ENCODE measurements at places on chromosomes 13 and 19.
A peak's percentile ranks its signal among the peaks of the same experiment; 100 is the strongest.

GRCh38 chr13:111906306-111906705 is 160.6 kb upstream of the SOX1 start:
- no peak for DNase-seq

DNA sequence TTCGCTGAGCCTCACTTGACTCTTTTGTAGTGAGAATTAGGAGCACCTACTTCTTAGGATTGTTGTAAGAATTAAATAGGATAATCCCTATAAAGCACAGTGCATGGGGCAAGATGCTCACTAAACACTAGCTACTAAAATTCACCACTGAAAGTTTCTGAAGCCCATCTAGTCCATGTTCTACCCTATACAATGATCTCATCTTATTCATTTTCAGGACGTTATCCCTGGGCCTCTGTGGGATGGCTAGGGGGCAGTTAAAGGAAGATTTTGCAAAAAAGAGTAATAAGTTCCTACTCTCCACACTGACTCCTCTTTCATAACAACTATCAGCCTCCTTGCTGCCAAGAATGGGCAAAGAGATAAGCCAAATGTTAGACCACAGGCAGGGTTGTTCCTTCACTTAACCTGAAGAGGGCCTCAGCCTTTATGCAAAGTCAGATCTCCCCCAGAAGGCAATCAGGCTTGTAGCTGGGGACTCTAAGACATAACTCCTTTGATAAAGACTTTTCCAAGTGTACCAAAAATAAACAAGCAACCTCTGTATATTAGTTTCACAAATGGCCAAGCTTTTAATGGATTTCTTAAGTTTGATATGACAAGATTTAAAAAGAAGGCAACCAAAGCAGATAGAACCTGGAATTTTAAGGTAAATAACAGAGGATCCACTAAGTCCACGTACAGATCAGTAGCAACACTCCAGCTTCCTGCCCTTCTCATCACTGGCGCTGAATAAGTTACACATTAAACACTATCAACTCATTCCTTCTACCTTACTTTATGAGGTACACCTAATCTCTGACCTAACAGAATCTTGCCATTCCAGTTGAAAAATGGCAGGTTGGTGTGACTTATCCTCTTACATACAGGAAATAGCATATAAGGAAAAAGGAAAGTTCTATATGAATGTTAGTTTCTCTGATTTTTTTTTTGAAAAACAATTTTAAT is 44.4 kb downstream of the ELF1 start:
- no peak for DNase-seq

DNA sequence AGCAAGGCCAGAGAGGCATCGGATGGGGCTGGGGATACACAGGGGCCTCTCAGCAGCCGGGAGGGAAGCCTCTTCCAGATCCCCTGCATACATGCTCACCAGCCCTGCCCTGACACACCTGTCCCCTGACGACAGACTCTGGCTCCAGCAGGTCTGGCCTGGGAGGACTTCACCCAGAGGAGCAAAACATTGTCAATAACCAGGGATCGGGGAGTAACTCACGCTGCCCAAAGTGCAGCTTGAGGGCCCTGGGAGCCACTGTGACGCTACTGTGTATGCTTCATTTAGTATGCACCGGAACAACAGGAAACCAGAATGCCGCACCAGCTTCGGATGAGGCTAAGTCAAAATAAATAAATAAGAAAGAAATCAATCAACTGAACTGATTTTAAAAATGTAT is 12.4 kb upstream of the CD22 start:
- no peak for DNase-seq

GRCh38 chr13:75294110-75294509 is 187.9 kb downstream of the TBC1D4 start:
- DNase-seq: no peak

DNA sequence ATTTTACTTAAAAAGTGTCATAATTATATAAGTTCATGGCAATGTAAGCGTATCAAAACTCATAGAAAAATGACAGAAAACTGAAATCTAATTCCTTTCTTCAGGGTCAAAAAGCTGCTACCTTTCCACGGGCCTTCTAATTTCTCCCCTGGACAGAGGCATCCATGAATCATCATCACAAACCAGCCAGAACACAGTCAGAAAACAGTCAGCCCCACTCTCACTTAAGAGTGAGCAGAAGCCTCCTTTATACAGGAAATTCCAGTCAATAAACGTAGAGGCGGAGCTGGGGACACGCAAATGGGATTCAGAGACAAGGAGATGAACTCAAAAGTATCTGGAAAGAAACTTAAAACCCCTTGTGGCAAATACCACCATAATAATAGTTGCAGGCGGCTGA is 54.2 kb upstream of the ABCC4 start:
- DNase-seq: no peak

DNA sequence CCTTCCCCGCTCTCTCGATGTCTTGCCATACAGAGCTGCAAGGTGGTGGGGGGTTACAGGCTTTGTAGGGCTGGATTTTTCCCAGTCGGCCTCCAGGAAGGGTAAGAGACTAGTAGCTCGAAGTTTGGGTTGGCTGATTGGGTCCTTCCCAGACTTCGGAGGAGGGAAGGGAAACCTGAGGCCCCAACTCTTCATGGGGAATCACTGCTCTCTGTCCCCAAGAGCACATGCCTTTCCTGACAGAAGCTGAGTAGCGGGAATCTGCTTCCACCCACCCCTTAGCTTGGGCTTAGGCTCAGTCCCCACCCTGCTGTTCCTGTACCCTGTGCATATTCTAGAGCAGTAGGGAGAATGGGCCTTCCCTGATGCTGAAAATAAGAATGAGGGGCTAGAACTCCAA is 39.7 kb downstream of the PPP2R1A start:
- DNase-seq: no peak

DNA sequence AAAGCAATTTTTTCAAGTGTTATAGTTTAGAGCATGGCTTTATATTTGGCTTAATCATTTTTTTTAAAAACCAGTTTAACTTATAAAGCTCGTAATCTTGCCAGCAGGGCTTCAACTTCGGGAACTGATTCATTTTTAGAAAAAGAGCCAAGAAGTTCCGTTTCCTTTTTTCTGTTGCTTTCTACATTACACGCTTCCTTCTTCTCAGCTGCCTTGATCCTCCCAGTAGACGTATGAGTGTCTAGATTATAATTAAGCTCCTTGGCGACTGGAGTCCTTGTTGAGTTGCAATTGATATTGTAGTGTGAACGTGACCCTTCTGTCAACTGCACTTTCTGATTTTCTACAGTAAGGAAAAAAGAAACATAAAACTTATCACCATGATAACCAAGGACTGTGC is 497.2 kb downstream of the DIAPH3 start:
- no peak for DNase-seq

- no peak for DNase-seq
Observed at GRCh38 chr13:90591260-90591926, 756.1 kb upstream of the MIR17HG start.

- no peak for DNase-seq
Observed at GRCh38 chr19:48900477-48901406, 630 bp downstream of the NUCB1 start.

DNA sequence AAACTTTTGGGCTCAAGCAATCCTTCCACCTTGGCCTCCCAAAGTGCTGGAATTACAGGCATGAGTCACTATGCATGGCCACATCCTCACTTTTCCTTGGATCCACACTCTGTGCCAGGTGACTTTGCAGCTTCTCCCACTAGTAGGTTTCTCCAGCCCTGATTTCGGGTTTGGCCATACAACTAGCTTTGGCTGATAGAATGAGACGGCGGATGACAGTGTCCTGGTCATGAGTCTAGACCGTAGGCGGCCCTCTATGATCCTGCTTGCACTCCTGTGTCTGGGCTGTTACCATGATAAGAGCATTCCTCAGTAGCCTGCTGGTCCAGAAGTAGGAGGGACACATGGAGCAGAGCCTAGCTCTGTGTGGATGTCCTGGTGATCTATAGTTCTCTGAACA is 112.5 kb upstream of the KL start:
- DNase-seq: no peak

GRCh38 chr19:8618751-8619150 is 8.2 kb upstream of the ADAMTS10 start:
- no peak for DNase-seq

GRCh38 chr13:84433024-84433423 is 550.8 kb upstream of the SLITRK1 start:
- no peak for DNase-seq

DNA sequence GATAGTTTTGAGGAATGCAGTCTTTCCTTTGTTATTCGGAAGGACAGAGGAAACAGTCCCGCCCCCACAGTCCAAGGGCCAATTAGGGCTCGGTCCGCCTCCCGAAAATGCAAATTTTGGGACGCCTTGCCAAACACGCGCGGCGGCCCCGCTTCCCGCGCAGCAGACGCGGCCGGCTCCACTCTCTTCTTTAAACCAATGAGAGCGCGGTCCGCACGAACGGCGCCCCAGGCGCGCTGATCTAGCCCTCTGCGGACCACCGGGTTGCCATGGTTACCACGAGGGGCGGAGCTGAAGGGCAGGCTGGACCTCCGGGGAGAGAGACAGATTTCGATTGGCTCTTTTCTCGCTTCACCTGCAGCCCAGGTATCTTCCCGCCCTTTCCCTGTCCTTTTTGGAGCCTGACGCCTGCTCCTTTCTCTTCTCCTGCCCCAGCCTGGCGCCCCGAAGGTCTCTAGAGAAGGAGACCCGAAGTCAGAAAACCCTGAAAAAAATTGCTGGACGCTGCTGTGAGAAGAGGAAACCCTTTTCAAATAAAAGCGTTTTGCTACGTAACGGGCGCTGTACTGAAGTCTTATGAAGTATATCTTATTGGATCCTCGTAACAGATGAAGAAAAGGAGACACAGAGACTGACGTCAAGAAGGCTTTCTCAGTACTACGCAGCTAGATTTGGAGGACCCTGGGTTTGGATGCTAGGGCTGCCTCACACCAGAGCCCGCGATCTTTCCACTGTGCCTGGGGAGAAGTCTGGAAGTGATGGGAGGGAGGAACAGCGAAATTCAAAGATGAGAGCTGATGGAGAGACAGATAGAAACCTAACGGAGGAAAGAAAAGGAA is 2.0 kb downstream of the PTH2 start:
- DNase-seq: no peak

GRCh38 chr19:3154957-3155736 is 19.3 kb downstream of the GNA15 start:
- no peak for DNase-seq

DNA sequence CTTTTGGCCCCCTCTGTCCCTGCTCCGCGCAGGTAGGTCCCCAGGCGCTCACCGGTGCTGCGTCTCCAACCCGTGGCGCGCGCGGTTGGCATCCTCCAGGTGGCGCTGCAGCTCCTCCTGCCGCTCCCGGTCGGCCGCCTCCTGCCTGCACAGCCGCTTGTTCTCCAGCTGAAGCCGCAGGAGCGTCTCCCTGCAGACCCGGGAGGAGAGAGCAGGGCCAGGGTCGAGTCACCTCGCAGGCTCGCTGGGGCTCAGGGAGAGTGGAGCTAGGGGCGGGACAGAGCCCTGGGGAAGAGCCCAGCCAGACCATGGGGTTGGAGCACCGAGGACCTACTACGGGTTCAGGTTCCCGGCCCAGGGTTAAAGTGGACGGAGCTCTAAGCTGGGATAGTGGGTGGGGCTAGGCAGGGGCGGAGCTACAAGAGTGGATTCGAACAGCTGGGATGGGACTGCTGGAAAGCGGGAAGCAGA is 9.3 kb downstream of the HOOK2 start:
- DNase-seq: peak; percentile 57

DNA sequence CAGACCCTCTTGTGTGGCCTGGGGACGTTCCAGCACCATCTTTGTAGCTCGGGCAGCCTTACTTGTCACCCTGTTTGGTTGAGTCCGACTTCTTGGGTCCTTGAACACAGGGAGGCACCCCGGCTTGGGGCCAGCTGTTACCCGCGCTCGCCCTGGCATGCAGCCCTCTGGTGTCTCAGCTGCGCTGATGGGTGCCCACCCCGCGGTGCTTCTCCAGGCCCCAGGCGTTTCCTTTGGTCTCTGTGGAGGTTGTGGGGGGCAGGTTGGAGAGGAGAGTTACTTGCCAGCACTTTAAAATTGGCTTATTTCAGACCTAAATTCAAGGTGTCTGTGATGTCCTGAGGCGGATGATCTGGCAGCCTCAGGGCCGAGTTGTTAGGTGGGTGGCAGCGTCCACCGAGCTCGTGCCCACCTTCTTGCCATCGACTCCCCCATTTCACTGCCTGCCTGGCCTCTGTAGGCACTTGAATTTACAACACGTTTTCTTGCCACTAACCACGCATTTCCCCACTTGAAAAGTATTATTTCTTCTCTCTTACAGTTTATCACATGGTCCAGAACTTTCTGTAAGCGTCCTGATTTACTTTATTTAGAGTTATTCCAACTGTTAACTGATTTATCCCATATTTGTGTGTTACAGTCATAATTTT is 16.9 kb downstream of the UBAC2 start:
- DNase-seq: no peak

DNA sequence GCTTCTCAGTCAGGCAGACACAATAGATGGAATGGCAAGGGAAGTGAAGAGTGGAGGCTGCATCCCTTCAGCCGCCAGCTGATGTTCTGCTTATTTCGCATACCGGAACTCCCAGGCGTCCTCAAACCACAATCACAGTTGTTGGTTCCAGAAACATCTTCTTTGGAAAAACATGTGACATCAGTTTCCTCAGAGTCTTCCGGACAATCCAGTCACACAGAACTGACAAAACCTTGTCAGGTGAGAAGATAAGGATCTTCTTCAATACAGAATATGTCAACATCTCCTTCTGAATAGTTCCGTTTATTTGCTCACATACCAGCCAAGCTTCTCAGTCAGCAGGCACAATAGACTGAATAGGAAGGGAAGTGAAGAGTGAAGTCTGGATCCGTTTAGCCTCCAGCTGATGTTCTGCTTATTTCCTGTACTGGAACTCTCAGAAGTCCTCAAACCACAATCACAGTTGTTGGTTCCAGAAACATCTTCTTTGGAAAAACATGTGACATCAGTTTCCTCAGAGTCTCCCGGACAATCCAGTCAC is 45.1 kb upstream of the CEACAM21 start:
- DNase-seq: no peak

DNA sequence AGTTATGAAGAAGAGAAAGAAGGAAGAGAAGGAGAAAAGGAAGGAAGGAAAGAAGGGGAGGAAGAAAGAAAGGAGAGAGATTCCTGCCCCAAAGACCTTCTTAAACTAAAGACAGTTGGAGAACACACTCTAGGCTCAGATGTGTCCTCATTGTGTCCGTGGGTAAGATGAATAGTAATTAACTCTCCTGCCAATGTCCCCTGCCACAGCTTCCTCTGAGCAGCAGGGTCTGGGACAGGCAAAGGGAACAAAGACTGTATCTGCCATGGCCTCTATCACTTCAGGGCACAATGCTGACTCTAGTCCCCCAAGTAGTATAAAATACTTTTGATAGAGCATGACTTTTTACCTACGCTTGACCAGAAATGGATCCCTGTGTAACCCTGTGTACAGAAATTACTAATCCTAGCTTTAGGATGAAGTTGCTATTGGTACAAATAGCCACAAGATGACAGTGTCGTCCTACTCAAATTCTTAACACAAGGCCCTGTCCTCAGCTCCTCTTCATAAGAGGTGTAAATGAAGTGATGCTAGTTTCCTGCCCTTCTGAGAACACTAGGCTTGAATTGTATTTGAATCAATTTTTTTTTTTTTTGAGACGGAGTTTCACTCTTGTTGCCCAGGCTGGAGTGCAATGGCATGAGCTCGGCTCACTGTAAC is 186.2 kb upstream of the GPR12 start:
- DNase-seq: no peak

GRCh38 chr13:52810011-52810410 is 38.4 kb downstream of the PCDH8 start:
- no peak for DNase-seq

- DNase-seq: no peak
Observed at GRCh38 chr13:51942189-51942588, 69.1 kb downstream of the ATP7B start.

GRCh38 chr13:107788464-107789165 is 426.7 kb downstream of the LIG4 start:
- DNase-seq: no peak

- peak; percentile 63 for DNase-seq
Observed at GRCh38 chr19:12400633-12401502, at the start of gene ZNF799. Gene ZNF799, minus strand, starts transcription at chr19:12401271. Its CDS starts 201 bp downstream, at chr19:12401070.

- DNase-seq: no peak
Observed at GRCh38 chr19:52492201-52492993, 35.1 kb upstream of the ZNF808 start.

Data from stimulated activated CD8-positive, alpha-beta memory T cell treated with anti-CD3 and anti-CD28 coated beads, Interleukin-4, amount 100 ng/mL, for 1 hour (primary cell).